Cortex of kidney (tissue), 1 donor: ENCODE measurements at places on chromosomes 16 and 17.

DNA sequence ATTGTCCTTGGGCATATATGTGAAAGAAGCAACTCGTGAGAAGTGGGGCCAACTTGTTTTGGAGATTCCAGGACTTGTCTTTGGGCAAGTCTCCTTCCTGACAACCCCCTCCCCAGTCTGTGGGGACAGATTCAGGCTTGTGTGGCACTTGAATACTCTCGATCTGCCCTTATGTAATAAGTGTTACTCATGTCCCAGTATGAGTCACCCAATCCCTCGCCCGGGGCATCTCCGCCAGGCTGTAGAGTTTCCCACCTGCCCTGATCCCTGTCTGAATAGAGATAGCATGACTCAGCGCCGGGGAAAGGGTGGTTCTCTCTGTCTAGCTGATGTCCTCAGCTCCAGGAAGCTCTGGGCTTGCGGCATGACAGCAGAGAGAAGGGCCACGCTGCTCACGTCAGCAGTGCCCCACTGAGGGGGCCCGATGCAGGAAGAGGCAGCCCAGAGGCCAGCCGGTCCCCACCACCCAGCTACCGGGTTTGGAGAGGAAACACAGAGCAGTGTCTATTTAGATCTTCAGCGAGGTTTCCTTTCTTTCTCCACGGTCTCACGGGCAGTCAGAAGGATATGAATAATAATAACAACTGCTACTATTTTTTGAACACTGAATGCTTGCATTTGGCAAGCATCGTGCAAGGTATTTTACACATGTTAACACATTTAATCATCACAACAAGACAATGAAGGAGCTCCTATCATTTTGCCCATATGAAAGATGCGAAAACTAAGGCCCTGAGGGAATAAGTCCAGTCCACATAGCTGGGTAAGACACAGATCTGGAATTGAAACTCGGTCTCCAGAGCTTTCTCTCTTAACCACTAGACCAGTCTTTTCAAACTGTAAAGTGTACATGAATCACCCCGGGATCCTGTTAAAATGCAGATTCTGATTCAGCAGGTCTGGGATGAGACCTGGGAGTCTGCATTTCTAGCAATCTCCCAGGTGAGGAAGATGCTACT is 426.7 kb upstream of the MAF start:
- DNase-seq: no peak

DNA sequence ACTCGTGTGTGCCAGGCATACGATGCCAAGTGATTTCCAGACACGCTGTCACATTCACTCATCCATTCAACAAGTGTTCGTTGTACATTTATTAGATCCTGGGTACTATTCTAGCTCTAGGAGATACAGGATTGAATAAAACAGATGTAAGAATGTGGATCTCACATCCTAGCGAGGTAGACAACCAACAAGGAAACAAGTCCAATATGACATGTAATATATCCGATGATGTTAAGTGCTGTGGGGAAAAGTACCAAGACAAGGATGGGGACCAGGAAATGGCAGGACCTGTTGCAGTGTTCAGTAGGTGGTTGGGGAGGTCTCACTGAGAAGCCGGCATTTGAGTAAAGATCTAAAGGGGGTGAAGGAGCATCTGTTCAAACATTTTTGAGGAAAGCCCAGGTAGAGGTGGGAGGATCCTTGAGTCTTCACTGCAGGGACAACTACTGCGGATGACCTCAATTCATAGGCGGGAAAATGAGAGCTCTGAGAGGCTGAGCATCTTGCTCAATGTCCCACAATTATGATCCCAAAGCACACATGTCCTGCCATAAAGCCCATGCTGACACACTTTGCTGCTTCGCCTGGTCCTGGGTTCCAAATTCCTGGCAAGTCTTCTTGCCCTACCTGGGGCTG is 129.4 kb downstream of the ASIC2 start:
- no peak for DNase-seq

DNA sequence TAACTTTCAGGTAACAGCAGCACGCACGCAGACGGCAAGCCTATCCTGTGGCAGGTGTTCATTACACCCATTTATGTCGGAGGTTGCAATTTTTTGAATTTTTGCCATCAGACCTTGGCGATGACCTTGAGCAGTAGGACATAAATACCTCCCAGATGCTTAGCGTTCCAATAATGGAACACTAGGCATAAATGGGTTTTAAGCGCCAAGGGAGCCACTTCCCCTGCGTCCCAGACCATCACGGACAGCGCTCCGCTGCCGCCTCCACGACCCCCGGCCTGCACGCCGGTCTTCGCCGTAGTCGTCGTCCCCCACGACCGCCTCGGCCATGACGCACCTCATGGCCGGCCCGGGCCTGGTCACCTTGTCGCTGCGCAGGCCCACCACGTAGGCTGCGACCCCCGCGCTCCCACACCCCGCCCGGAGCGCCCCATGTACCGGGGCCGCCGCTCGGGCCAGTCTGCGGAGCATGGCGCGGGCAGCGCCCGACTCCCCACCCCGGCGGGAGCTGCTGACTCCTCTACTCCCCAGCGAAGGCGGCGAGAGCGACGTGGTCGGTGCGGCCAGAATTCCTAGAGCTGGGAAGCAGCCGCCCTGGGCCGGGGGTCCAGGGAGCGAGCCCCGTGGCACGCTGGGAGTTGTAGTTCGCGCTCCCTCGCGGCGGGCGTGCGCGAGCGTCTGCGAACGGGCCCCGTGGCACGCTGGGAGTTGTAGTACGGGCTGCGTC is 22.7 kb downstream of the TMEM235 start:
- peak; percentile 48 for DNase-seq

DNA sequence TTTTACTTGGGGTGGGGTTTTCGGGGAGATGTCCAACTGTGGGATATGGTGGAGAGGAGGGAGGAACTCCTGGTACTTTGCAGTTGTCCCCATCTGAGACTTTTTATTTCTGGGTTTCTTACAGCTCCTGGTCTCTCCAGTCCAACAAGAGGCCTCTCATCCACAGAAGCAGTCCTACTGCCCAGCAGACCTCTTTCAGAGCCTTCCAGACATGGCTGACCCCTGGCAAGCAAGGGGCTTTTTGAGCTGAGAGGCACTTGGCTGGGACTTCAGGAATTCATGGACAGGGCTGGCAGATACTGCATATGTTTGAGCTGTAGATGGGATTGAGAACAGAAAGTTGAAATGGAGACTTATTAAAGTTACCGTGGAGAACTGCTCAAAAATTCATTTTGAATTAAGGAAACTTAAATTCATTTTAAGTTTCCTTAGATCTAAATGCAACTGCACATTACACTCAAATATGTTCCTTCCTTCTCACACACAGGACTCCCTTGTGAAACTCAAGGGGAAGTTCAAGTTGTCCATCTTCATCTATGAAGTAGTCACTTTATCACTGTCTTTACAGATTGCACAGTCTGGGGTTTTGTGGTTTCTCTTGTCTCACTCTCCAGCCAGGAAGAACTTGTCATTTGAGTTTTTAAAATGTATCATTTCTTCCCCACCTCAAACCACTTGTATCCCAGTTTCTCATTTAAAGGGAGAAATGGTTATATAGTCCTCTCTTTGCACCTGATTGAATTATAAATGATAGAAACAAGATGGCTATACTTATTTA is 1.1 kb downstream of the LASP1NB start:
- no peak for DNase-seq

DNA sequence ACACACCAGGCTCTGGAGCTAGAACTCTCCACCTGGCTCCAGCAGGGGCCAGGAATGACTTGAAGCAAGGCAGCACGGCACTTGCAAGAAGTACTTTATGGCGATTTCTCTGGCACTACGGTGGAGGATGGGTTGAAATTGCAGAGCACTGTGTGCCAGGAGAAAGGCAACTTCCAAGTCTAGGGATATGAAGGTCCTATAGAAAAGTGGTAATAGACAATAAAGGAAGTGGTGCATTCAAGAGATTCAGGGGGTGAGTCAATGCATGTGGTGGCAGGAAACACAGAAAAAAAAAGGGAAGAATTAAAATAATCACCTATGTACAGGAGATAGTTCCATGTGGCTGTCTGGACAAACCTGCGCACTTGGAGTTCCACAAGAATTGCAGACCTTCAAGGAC is 240.3 kb upstream of the DYNLRB2 start:
- DNase-seq: no peak

- DNase-seq: no peak
Measured at GRCh38 chr17:33964344-33964979, 290.6 kb upstream of the CCL2 start.
